ENCODE measurements at places on chromosomes 7 and 10.

- no peak for DNase-seq
Observed at GRCh38 chr7:166338-167060, 25.9 kb upstream of the FAM20C start.

- DNase-seq = no peak
Observed at GRCh38 chr10:87694011-87694794, 34.5 kb downstream of the PAPSS2 start.

DNA sequence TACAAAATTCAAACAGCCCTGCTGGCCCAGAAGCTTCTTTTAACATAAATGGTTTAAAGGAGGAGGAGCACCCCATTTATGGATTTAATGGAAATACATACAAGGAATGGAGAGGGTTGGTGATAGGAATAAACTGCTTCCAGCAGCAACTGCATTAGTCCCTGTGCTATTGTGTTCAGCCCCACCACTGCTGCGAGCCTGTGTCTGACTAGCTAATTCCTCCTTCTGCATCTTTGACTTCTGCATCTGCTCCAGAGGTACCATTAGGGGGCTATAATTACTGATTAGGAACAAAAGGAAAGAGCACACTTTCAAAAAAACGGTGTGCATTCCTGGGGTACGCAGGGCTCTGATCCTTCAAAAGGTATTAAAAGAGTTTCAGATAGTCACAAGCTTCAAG lies 24.8 kb downstream of the CDCA7L start:
- DNase-seq = no peak

DNA sequence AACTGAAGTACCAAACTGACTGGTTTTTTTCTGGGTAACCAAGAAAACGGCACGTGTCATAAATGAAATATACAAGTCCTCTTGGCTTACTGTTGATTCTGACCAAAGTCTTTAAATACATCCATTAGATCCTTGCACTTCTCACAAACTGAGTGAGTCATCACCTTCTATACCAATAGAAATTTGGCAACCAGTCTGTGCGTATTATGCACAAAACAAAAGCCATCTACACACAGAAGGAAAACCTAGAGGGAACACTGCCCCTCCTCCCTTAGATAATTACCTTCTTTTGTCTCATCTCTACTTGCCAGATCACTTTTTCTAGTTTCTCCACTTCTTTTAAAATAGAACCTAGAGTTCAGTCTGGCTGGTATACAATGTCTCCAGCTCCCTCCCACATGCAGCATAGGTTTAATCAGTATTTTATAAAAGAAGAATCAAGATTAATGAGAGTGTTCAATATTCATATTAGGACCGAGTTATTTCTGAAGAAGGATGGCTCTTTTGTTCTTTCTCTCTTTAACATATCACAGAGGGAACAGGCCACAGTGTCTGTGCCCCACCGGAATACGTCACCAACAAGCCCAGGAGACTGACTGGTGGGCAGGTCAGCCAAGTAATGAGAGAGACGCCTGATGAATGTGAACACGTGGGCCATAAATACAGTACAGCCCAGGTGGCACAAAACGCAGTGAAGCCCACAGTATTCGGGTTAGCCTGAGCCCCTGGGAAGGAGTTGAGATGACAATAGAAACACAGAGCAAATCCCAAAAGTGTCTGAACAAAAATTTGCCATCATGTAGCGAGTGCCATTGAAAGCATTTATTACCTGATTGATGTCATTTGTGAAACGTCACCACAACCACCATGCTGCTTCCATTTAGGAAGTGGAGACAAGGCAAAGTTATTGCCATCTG lies 91.3 kb downstream of the KIAA1549 start:
- DNase-seq = no peak

GRCh38 chr10:47454008-47454779 lies 29.7 kb downstream of the ANXA8 start:
- DNase-seq = peak; percentile 14

- DNase-seq = no peak
Observed at GRCh38 chr10:1538121-1538520, 199.2 kb downstream of the ADARB2 start.

GRCh38 chr10:79938728-79939406 lies 10.0 kb downstream of the SFTPD start:
- DNase-seq = no peak

Data from stimulated activated CD8-positive, alpha-beta memory T cell treated with anti-CD3 and anti-CD28 coated beads, Interleukin-4, amount 100 ng/mL, for 48 hours (primary cell).